ENCODE measurements at places on chromosomes 1 and 21.

DNA sequence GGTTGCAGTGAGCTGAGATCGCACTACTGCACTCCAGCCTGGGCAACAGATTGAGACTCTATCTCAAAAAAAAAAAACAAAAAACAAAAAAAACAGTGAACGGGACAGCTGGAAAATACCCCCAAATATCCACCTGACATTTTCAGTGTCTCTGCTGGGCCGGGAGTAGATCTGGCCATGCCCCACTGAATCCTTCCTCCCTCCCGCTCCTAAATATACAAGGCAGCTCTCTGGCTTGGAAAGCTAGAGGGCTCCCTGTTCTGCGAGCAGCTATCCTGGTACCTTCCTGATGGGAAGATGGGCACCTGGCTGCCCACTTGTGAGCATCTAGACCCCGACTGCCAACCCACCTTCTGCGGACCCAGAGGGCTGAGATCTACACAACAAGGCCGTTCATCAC, 21.4 kb downstream of the SPSB1 start:
- DNase-seq: no peak

DNA sequence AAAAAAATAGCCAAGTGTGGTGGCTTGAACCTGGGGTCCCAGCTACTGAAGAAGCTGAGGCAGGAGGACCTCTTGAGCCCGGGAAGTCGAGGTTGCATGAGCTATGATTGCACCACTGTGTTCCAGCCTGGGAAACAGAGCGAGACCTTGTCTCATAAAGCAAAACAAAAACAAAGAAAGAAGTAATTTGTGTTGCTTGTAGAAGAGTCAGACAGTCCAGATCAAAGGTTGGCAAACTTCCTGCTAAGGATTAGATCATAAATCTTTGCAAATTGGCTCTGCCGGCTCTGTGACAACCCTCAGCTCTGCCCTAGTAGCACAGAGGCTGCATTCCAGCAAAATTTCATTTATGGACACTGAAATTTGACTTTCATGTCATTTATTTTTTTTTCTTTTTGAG, 19.0 kb upstream of the MFN2 start:
- no peak for DNase-seq

DNA sequence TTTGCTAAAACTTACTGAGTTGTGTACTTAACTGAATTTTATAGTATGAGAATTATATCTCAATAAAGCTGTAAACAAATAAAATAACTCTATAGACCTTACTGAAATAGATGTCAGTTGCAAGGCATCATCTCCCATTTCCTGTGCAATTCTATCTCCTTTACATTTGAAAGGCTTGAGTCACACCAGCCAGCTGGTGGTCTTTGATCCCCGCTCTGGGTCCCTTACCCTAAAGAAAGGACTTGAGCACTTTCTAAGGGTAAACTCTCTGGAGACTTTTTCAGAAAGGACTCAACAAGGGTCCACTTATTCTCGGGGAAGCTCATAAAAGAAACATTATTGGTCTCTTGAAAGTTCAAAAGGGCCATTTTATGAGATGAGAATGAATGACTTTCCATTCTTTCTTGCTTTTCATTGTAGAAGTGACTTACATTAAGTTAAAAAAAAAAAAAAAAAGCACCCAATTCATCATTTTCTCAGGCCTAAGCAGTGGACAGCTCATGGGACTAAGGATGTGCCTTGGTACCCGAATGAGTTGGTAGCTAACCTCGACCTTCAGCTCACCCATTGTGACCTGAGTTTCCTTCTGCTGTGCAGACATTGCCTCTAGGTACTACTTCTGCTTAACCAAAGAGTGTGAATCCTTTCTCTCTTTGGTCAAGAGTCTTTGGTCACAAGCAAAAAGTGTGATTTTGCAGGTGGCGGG, 147.0 kb upstream of the COA6 start:
- no peak for DNase-seq

- no peak for DNase-seq
Measured at GRCh38 chr1:39003281-39003680, 12.2 kb downstream of the AKIRIN1 start.

- DNase-seq: no peak
Measured at GRCh38 chr1:65955503-65955902, 162.8 kb downstream of the PDE4B start.

DNA sequence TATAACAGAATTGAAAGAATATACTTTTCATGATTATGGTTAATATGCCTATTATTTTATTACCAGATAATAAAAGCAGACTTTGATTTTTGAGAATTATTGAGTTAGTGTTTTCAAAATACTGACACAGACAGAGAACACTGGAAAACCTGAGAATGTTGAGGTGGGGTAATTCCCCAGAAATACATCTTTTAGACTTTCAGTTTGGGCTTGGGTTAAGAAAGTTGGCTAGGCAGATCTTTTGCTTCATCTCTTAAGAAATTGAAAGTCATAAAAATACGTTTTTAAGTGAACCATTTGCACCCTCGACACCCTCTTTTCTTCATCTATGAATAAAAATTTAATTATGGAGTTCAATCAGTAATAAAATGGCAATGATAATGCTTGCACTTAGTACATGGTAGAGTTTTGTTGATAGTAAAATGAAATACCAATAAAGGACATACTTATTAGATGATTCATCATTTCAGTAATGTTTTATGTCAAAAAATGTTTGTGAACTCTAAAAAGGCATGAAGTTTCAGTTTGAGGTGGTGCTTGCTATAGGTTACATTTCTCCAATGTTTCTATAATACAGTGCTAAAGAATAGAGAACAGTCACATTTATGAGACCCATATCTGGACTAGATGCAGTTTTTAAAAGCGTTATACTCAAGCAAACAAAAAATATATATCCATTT, 1.9 kb upstream of the SAMSN1 start:
- no peak for DNase-seq

- no peak for DNase-seq
Measured at GRCh38 chr1:179805291-179806195, 62.5 kb downstream of the FAM163A start.

DNA sequence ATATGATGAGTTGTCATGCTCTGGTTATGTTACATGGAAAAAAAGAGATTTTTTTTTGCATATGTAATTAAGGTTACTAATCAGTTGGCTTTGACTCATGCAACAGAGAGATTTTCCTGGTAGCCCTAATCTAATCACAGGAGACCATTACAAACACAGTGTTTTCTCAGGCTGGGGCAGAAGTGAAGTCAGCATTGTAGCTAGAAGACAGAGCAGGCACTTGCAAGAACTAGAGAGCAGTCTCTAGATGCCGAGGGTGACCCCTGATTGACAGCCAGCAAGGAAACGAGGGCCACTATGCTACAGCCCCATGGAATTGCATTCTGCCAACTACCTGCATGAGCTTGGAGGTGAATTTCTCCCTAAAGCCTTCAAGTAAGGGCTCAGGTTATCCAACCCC, 151.3 kb downstream of the RUNX1 start:
- DNase-seq: no peak

GRCh38 chr1:21665711-21666575, 3.2 kb downstream of the RAP1GAP start:
- DNase-seq: peak; percentile 48

DNA sequence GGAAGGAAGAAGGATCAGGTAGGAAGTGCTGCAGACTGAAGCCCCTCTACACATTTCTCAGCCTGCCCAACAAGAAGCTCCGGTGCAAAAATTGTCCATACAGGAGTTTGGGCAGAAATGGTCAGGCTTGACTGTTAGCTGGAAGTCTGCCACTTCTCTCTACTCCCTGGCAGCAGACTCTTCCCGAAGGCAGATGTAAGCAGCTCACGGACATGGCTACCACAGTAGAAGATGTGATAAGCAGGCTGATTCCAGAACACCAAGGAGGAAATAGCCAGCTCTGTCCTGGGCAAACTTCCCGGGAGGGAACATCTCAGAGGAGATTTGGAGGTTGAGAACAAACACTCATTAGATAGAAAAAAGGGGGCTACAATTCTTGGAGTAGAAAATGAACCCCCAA, 52.6 kb downstream of the TRABD2B start:
- DNase-seq: no peak

DNA sequence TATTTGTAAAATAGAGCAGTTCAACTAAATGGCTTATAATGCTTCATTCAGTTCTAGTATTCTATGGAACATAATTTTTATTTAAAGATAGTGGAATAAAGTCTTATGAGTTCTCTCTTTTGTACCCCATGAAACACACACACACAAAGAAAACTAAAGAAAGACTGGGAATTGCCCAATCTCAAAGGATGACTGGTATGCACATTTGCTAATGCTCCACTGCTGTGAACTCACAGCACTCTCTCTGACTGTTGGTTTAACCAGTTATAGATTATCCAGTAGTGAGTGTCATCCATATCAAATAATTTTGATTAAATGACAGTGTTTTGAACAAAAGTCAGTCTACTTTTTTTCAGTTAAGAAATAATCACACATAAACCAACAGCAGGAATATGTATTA, 1082.4 kb upstream of the B3GALT2 start:
- DNase-seq: no peak

DNA sequence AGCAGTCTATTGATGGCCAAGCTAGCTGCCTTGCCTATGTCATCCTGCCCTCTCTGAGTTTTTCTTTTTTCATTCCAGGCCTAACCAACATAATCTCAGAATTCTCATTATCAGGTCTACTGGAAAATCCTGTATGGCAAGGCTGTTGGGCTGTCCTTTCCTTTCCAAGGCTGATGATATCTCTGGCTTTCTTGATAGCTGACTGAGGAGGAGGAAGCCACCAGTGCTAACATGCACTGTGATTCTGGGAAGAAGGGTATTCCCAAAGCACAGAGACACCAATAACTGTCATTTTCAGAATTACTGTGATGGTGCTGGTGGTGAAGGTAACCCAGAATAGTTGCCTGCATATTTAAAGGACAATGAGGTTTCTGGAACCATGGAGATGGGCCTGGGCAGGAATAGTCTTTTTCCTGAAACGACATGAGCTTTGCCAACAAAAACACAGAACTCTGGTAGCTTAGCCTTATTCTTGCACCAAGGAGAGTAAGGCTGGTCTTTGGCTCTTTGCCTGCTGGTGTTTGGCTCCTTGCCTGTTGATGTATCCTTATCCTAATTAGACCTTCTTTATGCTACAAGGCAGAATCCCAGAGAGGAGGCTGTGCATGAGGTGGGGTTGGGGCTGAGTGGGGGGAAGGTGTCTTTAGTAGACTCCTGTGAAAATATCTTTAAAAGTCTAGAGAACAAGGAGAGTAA, 157.4 kb downstream of the TNFSF18 start:
- no peak for DNase-seq

DNA sequence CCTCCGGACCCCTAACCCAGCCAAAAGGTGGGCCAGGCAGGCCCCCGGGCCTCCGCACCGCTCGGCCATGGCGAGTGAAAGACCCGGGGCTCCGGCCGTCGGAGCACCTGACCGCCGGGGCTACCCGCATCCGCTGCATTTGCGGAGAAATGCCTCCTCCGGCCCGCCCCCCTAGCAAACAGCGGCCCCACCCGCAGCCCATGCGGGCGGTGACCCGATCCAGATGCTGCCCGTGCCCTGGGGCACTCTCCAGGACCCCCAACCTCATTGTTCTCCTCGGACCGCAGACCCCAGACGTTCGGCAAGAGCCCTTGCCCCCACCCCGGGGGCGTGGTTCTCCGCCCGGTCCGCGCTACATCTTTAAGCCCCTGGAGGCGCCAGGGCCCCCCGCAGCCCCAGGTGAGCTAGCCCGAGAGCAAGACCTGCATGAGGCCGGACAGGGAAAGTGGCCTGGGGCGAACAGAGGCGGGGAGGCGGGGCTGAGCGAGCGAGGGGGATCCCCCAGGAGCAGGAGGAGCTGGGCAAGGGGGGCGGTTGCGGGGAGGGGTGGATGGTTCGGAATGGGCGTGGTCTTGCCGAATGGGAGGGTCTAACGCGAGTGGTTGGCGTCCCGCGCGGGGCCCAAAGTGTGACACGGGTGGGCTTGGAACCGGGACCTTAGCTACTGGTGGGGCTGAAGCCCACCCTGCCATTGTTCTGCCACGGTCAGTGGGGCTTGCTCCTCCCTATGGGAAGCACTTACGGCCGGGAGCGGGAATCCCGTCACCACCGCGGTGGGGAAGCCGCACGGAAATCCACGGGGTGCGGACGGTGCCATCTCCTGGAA, 6.3 kb upstream of the CRYBG2 start:
- DNase-seq: peak; percentile 80

- no peak for DNase-seq
Measured at GRCh38 chr1:203170625-203171330, 4.8 kb downstream of the MYBPH start.

- DNase-seq: no peak
Measured at GRCh38 chr1:234980291-234980644, 148.4 kb downstream of the TOMM20 start.

- DNase-seq: no peak
Measured at GRCh38 chr21:45366931-45367401, 38.0 kb upstream of the COL18A1 start.

DNA sequence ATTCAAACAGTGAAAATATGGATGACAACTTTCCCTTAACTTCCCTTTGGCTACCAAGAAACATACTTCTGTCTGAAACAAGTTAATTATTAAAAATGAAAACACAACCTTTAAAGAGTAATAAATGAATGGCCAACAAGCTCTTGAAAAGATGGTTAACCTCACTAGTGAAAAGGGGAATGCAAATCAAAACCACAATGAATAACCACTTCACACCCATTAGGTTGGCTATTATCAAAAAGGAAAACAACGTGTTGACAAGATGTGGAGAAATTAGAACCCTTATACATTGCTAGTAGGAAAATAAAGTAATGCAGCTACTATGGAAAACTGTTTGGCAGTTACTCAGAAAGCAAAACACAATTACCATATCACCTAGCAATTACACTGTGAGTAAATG, 14.1 kb downstream of the COP1 start:
- no peak for DNase-seq

DNA sequence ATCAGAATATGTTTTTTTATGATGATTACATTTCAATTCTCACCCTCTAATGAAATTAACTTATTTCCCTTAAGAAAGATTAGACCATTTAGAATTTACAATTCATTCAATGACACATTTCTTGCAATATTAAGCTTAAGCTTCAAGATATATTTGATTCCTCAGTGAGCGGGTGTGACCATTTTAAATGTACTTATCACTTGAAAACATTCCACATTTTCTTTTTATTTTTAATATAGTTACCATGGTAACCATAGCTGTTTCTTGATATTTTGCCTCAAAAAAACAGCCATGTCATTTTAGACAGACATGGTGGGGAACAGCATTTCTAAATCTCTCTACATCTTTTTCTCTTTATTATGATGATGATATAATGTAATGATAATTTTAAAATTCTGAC, 1029.0 kb upstream of the B3GALT2 start:
- DNase-seq: no peak

- DNase-seq: peak; percentile 91
Measured at GRCh38 chr1:2314803-2315673, 76.3 kb downstream of the MORN1 start.
